CD4-positive, alpha-beta T cell treated with Interleukin-2 at 100 ng/mL for 4 hours (primary cell): ENCODE measurements at places on chromosomes 13 and 19.

GRCh38 chr13:30403456-30403855 lies 18.8 kb upstream of the UBE2L5 start:
- no peak for DNase-seq

GRCh38 chr19:13300421-13301030 lies 150.3 kb downstream of the IER2 start:
- no peak for DNase-seq

DNA sequence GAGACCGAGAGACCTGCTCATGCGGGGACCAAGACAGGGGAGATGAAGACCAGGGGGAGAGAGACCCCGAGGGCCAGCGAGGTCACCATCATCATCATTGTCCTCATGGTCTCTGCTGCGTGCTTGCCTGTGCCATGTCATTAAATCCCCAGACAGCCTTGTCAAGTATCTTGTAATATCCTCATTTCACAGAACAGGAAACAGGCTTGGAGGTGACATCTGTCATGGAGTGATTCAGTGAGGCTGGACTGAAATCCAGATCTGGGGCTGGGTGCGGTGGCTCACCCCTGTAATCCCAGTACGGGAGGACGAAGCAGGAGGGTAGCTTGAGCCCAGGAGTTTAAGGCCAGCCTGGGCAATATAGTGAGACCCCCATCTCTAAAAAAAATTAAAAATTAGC lies 5.9 kb upstream of the NANOS2 start:
- no peak for DNase-seq

DNA sequence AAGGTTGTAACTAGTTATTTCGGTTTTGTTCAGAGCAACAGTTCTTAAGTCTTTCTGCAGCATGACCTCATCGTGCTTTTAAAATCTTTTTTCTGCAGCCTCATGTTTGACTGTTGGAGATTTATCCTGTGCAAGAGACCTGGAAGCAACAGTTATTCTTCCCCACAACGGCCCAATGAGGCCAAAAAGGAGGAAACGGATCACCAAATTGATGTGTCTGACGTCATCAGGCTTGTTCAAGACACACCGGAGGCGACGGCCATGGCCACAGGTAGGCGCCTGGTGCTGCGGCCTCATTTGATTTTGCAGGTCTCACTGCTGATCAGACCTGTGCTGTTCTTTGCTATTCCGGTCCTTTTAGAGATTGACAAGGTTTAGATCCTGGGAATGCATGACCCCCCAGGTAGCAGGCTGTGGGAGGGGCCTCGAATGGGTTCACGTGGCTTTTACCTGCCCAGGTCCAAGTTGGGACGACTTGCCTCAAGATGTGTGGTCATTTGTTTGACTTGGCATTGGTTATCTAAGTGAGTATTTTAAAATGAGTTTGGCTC lies 66.8 kb upstream of the MCF2L start:
- DNase-seq, result no peak

DNA sequence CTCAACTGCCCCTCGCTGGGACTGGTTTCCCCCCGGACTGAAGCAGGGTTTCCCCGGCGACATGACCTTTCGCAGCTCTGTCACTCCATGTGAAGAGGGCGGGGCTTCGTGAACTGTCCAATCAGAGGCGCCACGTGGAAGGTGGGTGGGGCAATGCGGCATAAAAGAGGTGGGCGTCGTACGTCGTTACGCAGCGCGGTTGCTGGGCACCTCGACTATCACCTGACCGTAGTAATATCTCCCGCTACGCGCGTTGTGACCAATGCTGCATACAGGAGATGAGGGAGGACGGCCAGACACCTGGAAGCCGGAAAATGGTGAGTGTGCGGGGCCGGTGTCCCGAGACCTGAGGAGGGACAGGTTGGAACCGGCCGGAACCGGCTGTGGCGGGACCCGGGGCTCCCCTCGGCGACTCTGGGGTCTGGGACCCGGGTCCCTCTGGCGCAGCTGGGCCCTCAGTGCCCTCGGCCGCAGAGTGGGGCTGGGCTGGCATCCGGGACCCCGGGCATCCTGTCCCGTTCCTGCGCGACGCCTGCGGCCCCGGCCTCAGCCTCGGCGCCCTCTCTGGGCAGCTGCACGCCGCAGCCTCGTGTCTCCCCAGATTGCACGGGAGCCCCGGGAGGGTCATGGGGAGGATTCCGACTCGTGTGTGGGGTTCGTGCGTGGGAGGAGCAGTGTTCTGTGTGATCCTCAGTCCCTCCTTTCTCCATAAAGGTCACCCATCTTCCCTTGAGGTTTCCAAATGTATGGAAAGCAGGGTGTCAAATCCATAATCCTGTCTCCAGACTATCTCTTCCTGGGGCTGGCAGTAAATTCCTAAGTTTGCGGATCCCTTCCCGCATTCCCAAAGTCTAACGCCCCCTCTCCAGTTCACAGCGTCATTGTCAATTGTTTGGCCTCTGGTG lies 32.2 kb downstream of the ZNF136 start:
- peak; percentile 60 for DNase-seq

DNA sequence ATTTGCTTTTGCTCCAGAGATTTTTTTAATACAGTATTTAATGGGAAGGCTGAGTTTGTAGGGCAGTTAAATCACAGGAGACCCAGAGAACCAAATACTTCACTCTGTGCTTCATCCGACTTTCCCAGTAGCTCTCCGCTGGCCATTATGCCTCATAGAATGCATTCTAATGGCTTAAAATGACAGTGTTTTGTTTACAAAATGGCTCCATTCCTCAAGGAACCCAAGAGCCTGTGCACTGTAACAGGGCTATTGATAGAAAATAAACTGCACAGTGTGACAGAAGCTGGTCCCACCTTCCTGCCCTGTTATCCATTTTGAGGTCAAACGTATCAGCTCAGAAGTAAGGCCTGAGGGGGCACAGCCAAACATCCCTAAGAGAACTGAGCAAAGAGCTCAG lies 136.5 kb downstream of the RAP2A start:
- DNase-seq, result no peak

DNA sequence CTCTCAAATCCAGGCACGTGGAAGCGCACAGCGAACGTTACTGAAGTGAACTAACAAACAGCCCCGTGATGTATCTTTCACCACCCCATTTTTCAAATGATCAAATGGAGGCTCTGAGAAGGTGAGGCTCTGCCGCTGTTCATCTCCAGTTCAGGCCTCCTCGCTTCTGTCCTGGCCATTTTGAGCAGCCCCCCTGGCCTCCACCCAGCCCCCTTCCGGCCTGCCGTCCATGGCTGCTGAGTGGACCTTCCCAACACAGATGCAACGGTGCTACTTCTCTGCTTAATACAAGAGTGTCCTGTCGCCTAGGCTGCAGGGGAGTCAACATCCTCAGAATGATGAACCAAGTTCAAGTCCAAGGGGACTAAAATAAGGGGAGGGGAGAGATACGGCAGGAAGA lies 9.7 kb downstream of the SYDE1 start:
- DNase-seq, result no peak

DNA sequence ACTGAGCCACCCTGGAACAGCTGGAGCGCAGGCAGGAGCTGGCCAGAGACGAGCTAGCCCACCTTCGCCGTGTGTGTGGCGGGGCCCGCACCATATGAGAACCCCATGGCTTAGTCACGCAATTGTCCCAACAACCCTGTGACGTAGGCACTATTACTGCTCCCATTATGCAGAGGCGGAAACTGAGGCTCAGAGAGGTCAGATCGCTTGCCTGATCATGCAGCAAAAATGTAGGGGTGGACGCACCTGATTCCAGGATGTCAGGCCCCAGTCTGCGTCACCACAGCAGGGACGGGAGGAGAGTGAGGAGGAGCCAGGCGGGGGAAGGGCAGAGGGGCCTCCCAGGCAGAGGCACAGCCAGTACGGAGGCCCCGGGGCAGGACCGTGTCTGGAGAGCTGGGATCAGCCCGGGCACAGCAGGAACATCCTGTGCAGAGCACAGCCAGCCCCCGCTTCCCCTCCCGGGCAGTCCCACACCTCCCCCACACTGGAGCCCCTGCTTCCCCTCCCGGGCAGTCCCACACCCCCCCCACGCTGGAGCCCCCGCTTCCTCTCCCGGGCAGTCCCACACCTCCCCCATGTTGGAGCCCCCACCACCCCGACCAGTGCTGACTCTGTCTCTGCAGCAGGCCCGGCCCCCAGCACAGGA lies 16.7 kb downstream of the PIP5K1C start:
- DNase-seq, result no peak

DNA sequence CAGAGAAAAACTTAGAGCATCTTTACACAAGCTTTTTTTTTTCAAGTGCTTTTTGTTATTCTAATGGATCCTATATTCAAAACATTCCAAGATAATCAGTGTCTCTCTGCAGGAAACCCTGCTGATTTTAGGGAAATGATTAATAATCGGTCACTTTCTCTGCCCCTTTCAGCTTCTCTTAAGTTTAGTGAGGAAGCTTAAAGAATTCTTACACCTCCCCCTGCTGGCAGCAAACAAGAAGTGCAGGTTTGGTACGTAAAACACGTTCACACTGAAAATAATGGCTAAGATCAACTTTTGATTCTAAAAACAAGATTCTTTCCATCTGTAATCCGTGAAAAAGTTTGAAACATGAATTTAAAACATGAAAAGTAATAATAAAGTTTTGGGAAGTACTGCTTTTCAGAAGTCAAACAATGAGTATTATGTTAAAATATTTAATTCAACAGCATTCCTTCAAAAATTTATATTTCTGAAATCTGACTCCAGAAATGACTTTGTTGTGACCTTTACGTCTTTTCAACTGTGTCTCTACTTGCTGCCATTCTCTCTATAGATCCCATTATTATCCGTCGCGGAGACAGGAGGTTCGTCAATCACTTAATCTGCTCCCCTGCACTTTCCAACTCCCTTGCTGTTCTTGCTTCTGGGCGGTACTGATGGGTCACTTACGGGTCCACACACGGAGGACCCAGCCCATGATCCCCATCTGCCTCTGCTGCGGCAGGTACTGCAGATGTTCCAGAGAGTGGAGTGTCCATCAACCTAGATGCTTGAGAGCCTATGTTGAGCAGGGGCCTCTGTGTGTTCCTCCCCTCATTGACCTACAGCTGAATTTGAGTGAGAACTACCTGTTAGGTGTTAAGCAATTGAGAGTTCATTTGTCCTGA lies 203.1 kb upstream of the EDNRB start:
- peak; percentile 55 for DNase-seq

DNA sequence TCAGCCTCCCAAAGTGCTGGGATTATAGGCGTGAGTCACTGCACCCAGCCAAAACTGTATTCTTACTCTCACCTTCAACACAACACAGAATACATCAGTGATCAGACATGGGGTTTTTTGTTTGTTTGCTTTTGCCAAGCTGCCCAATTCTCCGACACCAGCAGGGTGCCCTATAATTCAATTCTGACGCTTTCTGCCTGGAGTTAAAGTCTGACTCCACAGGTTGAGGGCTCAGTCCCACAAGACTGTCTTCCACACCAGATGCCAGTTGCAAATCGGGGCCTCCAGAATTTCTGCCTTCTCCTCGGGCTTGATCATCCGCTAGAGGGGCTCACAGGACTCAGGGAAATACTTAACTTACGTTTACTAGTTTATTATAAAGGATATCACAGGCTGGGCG lies 22.1 kb downstream of the FBN3 start:
- DNase-seq, result no peak

GRCh38 chr19:33064792-33065550 lies at the start of gene RHPN2:
TSS of gene RHPN2 (minus strand) at chr19:33064888. CDS start at chr19:33064852, 36 bp downstream.
- peak; percentile 40 for DNase-seq

- no peak for DNase-seq
Measured at GRCh38 chr19:52296400-52296772, 583 bp upstream of the ZNF480 start.

DNA sequence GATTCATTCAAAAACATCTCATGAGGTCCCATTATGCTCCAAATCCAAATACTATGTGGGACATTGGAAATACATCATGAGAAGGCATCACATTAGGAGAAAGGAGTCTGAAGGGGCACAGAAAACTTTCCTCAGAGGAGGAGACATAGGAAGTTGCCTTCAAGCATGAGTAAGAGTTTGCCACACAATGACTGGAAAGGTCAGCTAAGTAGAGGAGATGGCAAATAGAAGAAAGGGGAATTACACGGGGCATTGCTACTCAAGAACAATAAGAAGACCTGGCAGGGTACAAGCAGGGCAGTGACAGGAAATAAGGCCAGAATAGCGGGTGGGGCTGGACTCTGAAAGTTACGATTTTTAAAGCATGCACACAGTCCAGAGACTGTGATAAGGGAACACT lies 231.6 kb downstream of the SPRY2 start:
- no peak for DNase-seq

DNA sequence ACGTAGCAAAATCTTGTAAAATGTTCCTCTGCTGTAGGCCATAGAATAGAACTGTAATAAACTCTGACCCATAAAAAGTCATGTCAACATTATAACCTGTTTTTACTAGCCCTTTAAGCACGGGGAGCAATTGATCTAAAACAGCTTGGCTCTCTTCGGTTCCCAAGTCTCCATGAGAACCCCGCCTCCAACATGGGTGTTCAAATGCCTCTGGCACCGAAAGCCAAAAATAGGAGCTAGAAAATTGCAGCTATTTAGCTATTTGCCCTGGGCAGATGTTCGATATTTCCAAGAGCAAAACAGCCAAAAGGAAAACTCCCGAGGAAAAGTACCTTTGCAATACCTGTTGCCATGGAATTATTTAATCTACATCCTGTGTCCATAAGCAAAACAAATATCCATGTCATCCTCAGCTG lies 563.1 kb downstream of the EFNB2 start:
- DNase-seq, result no peak

GRCh38 chr19:49395581-49396407 lies 7.7 kb downstream of the KASH5 start:
- DNase-seq, result no peak

DNA sequence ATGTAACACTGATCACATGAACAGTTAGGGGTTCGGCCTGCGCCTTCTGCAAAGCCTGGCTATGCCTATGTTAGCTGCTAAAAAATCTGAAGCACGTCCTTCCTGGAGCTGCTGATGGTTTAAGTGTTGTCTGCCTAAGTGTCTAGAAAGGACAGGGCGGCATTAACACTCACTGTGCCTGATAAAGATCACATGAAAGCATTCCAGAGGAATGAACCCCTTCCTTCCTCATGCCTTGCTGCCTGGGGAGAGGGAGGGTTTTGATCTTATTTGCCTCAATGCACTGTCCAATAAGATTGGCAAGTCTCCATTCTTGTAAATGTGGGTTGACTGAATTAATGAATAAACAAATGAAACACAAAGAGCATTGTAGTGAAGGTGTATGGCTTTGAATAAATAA lies 5.2 kb downstream of the DOCK9 start:
- no peak for DNase-seq

GRCh38 chr13:73245246-73245645 lies 186.4 kb downstream of the KLF5 start:
- no peak for DNase-seq

- no peak for DNase-seq
Measured at GRCh38 chr13:51502153-51502651, 49.4 kb upstream of the INTS6 start.

- DNase-seq, result no peak
Measured at GRCh38 chr13:74444161-74444571, 310.0 kb upstream of the KLF12 start.

DNA sequence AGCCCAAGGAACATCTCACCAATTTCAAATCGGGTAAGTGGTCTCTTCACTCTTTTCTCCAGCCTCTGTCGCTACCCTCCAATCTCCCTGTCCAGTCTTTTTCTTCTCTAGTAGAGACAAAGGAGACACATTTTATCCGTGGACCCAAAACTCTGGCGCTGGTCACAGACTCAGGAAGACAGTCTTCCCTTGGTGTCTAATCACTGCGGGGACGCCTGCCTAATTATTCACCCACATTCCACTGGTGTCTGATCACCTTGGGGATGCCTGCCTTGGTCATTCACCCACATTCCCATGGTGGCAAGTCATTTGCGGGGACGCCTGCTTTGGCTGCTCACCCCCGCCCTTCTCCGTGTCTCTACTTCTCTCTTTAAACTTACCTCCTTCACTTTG lies 13.8 kb upstream of the OR10H1 start:
- DNase-seq, result no peak

- peak; percentile 31 for DNase-seq
Measured at GRCh38 chr13:49421391-49421790, 22.5 kb downstream of the CAB39L start.
